Kidney (tissue), 22 donors: ENCODE measurements at places on chromosomes 7 and 10.

DNA sequence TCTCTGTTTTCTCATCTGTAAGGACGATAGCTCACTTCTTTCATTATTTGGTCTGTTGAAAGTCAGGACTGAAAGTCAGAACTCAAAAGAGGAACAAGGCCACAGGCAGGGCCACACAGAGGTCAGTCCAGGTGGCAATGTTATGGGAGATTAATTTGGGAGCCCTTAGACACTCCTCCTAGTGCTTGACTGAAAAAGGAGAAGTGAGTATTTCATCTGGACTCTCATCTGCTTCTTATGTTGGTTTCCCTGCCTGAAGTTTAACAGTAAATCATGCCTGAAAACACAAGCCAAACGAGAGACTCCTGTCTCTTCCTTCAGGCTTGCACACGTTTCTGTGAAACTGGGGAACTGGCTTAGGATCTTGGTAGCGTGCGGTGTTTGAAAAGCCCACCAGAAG, 248.5 kb downstream of the BUB3 start:
- peak; percentile 40 for DNase-seq

DNA sequence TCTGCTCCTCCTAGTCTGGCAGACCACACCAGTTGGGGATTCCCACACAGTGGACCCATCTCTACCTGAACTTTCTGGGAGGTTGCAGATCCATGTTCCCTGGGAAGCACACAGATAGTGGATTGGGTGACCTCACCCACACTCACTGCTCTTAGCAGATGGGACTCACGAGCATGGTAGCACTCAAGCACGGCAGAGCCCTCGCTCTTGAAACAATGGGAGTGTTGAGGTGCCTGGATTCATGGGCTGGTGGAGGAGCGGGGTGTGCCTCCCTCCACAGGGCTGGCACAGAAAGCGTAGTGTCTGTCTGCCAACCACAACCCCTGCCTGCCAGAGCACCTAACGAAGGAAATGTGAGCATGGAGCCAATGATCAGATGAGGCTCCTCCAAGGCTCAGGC, 568.0 kb downstream of the POM121L12 start:
- DNase-seq: no peak

DNA sequence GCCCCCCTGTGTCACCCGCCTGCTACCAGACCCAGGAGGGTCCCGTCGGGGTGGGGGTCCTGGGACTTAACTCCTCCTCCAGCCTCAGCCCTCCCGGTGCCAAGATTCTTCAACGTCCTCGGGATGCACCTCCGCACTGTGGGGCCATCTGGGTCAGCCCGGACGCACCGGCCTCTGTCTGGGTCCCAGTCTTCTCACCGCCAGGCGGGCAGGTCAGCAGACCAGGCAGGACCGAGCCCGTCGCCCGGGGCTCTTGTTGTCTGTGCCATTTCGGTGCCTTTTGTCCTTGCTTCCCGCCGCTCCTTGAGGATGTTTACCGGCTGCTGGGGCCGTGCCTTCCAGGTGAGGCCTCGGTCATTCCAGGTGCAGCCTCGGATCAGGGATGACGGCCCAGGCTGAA, 32.1 kb upstream of the PSMG3 start:
- no peak for DNase-seq

- DNase-seq: no peak
Measured at GRCh38 chr10:48523820-48524758, 80.8 kb downstream of the ARHGAP22 start.

- no peak for DNase-seq
Measured at GRCh38 chr7:115198143-115198542, 276.2 kb downstream of the MDFIC start.

- peak; percentile 92 for DNase-seq
Measured at GRCh38 chr7:128121711-128122530, 90.7 kb upstream of the LRRC4 start.

DNA sequence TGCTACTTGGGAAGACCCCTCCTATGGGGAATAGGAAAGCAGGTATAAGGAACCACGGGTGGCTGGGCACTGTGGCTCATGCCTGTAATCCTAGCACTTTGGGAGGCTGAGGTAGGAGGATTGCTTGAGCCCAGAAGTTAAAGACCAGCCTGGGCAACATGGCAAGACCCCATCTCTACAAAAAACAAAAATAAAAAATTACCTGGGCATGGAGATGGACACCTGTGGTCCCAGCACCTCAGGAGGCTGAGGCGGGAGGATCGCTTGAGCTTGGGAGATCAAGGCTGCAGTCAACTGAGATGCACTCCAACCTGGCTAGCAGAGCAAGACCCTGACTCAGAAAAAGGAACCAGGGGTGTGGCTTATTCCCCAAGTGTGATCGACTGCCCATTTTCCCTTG, 986 bp upstream of the FSCN3 start:
- no peak for DNase-seq

GRCh38 chr10:108787932-108788331, 1135.4 kb downstream of the XPNPEP1 start:
- no peak for DNase-seq

- DNase-seq: no peak
Measured at GRCh38 chr10:14468726-14469125, 138.0 kb upstream of the FRMD4A start.

- DNase-seq: no peak
Measured at GRCh38 chr7:89837515-89837914, 316.8 kb upstream of the STEAP1 start.

- peak; percentile 70 for DNase-seq
Measured at GRCh38 chr10:117461766-117462423, 80.7 kb upstream of the EMX2 start.

- no peak for DNase-seq
Measured at GRCh38 chr10:118500477-118501104, 94.9 kb downstream of the PRLHR start.

DNA sequence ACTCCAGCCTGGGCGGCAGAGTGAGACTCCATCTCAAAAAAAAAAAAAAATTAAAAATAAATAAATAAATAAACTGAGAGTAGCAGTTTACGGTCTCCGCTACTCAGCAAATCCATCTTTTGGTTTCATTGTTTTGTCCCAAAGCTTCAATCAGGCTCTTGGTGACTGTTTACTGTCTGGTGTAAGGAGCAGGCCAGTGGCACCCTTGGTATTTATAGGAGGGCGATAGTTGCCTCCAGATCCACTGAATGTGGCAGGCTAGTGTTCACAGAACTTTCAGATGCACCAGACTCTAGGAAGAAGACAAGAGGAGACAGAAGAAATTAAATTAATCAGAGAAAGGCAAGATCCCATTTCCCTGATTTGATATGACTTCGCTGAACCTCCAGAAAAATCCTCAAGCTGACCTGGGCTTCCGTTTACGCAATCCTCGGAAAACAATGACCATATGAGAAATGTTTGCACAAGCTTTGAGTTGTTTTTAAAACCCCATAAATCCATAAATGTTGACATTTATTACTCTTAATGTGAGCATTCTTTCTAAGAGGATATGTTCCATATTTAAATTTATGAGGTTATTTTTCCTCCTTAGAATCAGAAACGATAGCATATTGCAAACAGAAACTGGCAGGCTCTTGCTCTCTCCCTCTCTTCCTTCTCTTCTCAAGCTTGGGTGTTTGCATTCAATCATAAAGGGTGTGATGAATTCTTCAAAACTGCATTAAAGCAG, 7.1 kb upstream of the MUC3A start:
- no peak for DNase-seq

- DNase-seq: no peak
Measured at GRCh38 chr7:31805209-31805818, 118.3 kb downstream of the PPP1R17 start.

GRCh38 chr10:22554461-22555182, 159.8 kb downstream of the PIP4K2A start:
- peak; percentile 87 for DNase-seq

GRCh38 chr10:70145666-70146488, 623 bp downstream of the TYSND1 start:
- peak; percentile 75 for DNase-seq

DNA sequence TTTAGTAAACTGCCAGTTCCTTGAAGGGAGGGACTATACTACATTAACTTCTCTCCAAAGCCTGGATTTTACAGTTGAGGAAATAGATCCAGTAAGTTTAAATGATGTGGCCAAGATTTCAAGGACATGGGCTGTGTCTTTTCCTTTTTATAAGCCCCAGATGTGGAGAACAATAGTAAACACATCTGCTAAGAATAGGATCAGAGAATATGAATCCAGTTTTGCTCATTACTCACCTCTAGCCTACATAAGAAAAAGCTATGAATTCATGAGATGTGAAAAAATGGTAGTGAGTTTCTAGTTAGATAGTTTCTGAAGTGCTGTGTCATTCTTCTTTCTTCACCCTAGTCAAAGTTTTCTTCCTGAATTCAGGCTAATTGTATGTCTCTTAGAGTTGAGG, 38.6 kb downstream of the MAGI2 start:
- DNase-seq: no peak
